ENCODE measurements at places on chromosomes 12 and 14.

- no peak for DNase-seq
Measured at GRCh38 chr14:24135584-24135833, 485 bp upstream of the PSME1 start.

DNA sequence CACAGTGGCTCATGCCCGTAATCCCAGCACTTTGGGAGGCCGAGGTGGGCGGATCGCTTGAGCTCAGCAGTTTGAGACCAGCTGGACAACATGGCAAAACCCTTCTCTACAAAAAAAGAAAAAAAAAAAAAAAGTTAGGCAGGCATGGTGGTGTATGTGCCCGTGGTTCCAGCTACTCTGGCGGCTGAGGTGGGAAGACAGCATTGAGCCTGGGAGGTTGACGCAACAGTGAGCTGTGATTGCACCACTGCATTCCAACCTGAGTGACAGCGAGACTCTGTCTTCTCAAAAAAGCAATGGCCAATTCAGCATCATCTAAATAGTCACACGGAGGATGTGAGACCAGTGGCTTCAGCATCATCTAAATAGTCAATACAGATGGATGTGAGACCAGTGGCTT lies 10.4 kb upstream of the SAMD4A start:
- no peak for DNase-seq

GRCh38 chr14:87233266-87233665 lies 759.7 kb downstream of the GALC start:
- DNase-seq: no peak

DNA sequence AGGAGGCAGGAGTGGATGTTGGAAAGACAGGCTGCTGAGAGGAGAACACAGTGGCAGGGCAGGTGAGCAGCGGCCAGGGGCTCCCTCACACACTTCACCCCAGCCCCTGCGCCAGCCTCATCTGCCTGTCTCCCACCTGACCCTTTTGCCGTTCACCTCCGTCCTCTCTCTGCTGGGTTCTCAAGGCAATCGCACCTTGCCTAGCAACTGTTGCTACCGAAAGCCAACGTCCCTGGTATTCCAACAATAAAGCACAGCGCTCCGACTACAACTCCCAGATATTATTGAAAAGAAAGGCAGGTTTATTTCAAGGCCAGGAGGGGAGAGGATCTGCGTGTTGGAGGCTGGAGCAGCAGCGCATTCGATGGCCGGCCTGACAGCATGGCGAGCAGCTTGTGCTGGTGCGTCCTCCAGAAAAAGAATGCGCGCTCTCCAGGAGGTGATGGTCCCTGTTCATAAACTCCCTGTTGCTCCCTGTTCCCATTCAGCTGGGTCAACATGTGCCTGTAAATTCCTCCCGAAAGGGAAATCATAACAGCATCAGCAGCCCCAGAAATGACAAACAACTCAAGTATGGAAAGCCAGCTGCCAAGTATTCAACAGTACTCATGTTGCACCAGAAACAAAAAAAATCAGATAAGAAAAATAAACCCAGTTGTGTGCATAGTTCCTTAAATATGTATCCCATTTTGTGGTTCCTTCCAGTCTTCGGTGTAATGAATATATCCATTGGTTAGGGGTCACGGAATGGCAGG lies 153.0 kb upstream of the DIO3 start:
- DNase-seq: peak; percentile 58

DNA sequence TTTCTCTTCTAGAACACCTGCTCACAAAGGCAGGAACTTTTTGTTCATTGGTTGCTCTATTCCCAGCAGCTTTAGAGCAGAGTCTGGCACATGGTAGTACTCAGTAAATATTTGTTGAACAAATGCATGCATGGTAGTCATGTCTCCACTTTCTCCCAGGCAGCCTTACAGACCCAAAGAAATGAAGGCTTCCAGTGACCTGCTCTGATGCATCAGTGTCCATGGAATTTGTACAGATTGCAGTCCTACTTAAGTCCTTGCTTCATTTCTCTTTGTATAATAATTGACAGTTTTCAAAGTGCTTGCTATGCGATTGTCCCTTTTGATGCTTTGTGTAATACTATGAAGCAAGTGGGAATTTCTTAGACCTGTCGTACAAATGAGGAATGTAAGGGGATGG lies 119.6 kb downstream of the DERA start:
- DNase-seq: no peak

- peak; percentile 50 for DNase-seq
Measured at GRCh38 chr12:26870491-26871419, 37.8 kb upstream of the ITPR2 start.

DNA sequence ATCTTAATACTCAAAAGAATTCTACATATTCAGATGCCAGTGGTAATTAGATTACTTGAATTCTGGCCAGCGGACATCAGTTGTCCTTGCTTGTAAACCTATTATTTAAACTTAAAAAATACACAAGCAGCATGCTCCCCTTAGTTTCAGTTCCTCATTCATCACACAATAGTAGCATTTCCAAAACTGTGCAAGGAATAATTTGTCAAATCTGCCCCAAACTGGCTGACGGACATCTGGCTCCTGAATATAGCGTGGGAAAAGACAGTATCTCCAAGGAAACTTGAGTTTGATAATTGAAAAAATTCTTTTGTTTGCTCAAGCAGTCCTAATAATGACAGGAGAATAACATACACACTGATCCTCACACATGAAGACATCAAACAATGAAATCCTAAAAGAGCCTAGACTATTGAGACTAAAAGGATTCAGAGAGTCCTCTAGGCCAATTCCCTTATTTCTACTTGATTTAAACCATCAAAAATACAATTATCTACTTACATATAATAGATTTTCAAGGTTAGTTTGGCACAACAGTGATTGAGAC lies 90.4 kb downstream of the KIF21A start:
- DNase-seq: no peak

- DNase-seq: no peak
Measured at GRCh38 chr14:59918824-59919569, 947 bp upstream of the LRRC9 start.

DNA sequence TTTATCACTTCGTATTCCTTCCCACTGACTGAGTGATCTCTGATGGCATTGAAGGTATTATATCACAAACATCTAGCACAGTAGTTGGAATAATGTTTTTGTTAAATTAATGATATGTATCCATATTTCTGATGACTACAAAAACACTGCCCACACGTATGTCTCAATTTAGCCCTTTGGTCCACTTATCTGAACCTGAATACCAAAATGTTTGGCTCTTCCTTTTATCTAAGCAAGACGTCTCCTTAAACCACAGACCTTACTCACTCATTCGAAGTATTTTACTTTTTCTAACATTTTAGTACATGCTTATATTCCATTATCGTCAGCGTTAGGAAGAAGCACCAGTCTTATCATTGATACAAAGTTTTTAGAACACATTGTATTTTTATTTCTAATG lies 126.4 kb downstream of the PIK3C2G start:
- no peak for DNase-seq

- no peak for DNase-seq
Measured at GRCh38 chr12:106722837-106723236, 51.6 kb upstream of the RIC8B start.

GRCh38 chr14:26866721-26867120 lies 268.9 kb upstream of the NOVA1 start:
- no peak for DNase-seq

- DNase-seq: no peak
Measured at GRCh38 chr14:29717901-29718300, 209.7 kb downstream of the PRKD1 start.

DNA sequence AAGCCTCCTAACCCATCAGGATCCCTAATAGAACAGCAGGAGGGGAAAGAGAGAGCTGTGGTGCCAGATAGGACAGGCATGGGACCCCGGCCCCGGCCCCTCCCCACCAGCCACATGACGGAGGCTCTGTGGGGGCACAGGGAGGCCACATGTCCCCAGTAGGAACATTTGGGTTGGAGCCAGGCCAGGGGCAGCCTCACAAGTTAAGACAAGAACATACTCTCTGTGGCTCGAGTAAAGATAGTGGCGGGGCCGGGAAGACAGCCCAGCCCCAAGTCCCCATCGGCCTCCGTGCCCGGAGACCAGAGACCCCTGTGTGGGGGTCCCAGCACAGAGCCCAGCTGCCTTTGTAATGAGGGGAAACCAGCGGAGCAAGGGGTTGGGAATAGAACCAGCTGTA lies 78.6 kb upstream of the GALNT9 start:
- no peak for DNase-seq

DNA sequence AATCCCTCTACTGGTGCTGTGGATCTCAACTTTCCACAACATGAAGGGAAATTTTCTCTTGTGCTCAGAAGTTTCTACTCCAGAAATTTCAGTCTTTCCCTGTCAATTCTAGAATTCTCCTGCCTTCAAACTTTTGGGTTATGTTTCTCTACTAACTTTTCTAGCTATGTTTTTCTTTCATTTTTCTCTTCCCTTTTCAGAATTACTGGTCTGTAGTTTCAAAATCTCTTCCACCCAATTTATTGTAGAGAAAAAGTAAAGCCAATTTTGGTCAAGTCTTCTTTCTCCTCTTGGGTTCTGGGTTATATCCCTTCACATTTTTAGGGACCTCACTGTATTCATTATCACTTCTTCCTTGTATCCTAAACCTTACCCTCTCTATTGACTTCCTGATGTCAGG lies 18.9 kb downstream of the CNTN1 start:
- no peak for DNase-seq

DNA sequence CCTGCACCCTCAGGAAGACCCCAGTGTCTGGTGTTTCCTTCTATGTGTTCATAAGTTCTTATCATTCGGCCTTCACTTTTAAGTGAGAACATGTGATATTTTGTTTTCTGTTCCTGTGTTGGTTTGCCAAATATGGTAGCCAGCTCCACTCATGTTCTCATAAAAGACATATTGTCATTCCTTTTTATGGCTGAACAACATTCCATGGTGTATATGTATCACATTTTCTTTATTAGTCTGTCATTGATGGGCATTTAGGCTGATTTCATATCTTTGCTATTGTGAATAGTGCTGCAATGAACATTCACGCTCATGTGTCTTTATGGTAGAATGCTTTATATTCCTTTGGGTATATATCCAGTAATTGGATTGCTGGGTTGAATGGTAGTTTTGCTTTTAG lies 645.1 kb downstream of the SLC16A7 start:
- no peak for DNase-seq

GRCh38 chr14:96698960-96699539 lies 98.1 kb upstream of the VRK1 start:
- DNase-seq: no peak

GRCh38 chr14:50230701-50231474 lies 490 bp downstream of the SOS2 start:
- peak; percentile 57 for DNase-seq

GRCh38 chr12:53082637-53083175 lies 3.5 kb upstream of the SPRYD3 start:
- no peak for DNase-seq

- DNase-seq: peak; percentile 52
Measured at GRCh38 chr14:76917158-76917596, 91.0 kb downstream of the LRRC74A start.

DNA sequence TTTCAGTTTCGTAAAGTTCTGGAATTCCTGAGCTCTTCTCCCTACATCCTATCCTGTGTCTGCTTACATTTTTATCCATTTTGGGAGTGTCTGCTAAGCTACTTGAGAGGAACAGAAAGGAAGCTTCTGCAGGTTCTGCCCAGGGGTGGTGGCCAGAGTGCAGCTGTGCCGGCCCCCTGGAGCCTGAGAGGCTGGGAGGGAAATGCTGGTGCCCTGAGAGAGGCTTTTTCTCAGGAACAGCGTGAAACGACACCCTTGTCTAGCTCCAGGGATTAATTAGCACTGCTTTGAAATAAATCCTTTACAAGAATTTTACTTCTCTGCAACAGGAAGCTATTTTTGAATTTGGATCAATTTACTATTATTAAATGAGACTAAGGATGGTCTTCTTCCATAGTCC lies 165.4 kb downstream of the SLC15A5 start:
- no peak for DNase-seq

GRCh38 chr12:58588770-58589169 lies 331.5 kb downstream of the LRIG3 start:
- DNase-seq: no peak

DNA sequence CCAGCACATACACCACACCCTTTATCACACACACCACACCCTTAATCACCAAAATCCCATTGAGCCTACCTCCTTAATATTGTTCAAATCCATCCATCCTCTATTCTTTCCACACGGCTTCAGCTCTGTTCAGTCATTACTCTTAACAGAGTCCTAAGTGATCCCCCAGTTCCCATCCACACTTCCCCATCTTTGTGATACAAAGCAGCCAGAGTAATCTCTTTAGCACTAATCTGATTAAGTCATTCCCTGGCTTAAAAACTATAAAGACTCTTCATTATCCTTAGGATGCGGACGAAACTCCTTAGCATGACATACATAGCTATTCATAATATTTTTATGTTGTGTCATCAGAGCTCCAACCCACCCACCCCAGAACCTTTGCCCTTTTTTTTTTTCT lies 14.7 kb upstream of the MFAP5 start:
- no peak for DNase-seq
